CD8-positive, alpha-beta memory T cell (primary cell): ENCODE measurements at places on chromosomes 12 and 14.
A peak's percentile ranks its signal among the peaks of the same experiment; 100 is the strongest.

DNA sequence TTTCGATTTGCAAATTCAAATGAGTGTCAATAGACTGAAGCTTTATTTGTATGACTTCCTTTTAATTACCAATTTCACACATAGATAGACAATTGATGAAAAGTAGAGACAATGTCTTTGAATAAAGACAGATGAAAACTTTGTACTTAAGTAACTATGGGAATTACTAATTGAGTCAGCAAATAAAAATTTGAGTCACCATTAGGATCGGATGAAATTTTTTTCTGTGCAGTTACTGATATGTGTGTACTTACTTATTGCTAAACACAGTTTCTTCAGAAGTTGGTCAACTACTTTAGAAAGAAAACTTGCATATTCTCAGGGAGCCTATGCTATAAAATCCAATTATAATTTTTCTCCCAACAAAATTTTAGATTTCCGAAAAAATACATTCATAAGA lies 224.9 kb upstream of the SLC16A7 start:
- no peak for DNase-seq
- no peaks in the 10 kb centered on the region for H3K36me3 ChIP-seq
- H3K27ac ChIP-seq, result no peak overlapping the region
- no peaks in the 10 kb centered on the region for H3K4me1 ChIP-seq
- no peaks in the 10 kb centered on the region for H3K27me3 ChIP-seq
- H3K4me3 ChIP-seq, result no peak overlapping the region

DNA sequence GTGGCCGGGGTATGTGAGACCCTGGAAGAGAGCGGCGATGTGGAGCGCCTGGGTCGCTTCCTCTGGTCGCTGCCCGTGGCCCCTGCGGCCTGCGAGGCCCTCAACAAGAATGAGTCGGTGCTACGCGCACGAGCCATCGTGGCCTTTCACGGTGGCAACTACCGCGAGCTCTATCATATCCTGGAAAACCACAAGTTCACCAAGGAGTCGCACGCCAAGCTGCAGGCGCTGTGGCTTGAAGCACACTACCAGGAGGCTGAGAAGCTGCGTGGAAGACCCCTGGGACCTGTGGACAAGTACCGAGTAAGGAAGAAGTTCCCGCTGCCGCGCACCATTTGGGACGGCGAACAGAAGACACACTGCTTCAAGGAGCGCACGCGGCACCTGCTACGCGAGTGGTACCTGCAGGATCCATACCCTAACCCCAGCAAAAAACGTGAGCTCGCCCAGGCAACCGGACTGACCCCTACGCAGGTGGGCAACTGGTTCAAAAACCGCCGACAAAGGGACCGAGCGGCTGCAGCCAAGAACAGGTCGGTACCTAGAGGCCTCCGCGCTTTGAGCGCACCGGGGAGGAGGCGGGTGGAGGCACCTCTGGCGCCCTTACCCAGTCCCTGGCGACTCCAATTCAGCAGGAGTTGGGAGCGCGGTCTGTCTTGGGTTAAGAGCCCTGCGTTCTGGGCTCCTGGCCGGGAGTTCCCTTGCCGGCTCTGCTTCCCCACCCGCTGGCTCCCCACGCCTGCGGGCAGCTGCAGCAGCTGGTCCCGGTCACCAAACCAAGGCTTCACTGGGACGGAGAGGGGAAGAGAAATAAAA lies 700 bp downstream of the SIX6 start:
- no peak overlapping the region for H3K27ac ChIP-seq
- H3K4me1 ChIP-seq, result no peaks in the 10 kb centered on the region
- H3K27me3 ChIP-seq, result peaks cover 64% of the 10 kb centered on the region
- no peaks in the 10 kb centered on the region for H3K36me3 ChIP-seq
- DNase-seq, result no peak
- H3K4me3 ChIP-seq, result no peak overlapping the region

DNA sequence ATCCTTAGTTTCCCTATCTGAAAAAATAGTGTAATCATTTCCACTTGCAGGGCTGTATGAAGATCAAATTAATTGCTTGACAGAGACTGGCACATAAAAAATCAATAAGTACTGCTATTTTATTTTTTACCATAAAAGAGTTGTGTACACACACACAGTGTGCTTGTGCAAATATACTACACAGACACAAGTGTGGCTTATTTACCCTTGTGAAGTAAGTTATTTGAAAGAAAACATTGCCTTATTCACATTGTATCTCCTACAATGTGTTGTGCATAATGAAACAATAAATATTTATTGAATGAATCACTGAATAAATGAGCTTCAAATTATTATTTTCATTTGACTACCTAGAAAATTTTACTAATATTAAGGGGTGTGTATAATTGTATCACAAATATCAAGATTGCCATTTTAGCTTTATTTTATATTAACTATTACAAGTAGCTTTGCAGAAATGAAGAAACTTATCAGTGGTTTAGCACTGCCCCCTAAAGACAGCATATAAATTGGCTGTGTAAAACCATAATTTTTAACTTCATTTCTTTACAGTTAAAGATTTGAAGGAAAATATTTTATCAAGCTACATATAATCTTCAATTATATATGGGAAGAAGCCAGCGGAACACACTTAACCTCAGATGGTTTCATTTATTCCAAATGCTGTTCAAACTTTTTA lies 11.3 kb downstream of the GARIN6 start:
- no peak overlapping the region for H3K27ac ChIP-seq
- no peak overlapping the region for H3K4me3 ChIP-seq
- no peak for DNase-seq
- H3K36me3 ChIP-seq, result no peaks in the 10 kb centered on the region
- H3K4me1 ChIP-seq, result no peaks in the 10 kb centered on the region

- no peak overlapping the region for H3K27ac ChIP-seq
- no peaks in the 10 kb centered on the region for H3K36me3 ChIP-seq
- no peaks in the 10 kb centered on the region for H3K4me1 ChIP-seq
- no peaks in the 10 kb centered on the region for H3K27me3 ChIP-seq
- no peak overlapping the region for H3K4me3 ChIP-seq
- DNase-seq, result no peak
These were observed 276.6 kb downstream of the NRXN3 start for GRCh38 chr14:78446807-78447206.

DNA sequence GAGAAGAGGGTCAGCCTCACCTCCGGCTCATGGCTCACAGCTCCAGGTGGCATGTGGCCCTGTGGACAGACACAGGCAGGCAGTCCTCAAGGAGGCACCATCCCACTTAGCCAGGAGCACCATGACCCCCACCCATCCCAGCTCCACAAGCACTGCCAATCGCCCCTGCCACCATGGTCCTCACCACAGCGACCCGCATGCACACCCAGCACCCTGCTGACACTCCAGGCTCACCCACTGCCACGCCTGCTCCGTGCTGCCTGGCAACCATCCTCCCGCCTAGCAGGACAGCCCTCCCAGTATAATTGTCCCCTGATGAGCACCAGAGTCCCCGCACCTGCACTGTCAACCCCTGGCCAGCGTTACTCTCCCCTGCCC lies 50.9 kb downstream of the TRPV4 start:
- H3K27ac ChIP-seq, result no peak overlapping the region
- no peak overlapping the region for H3K4me3 ChIP-seq
- DNase-seq, result no peak
- H3K36me3 ChIP-seq, result no peaks in the 10 kb centered on the region

GRCh38 chr12:24252602-24253001 lies 303.1 kb upstream of the SOX5 start:
- no peak overlapping the region for H3K4me3 ChIP-seq
- H3K4me1 ChIP-seq, result no peaks in the 10 kb centered on the region
- no peaks in the 10 kb centered on the region for H3K27me3 ChIP-seq
- no peak overlapping the region for H3K27ac ChIP-seq
- H3K36me3 ChIP-seq, result no peaks in the 10 kb centered on the region

- H3K4me3 ChIP-seq, result no peak overlapping the region
- no peak overlapping the region for H3K27ac ChIP-seq
- peaks cover 62% of the 10 kb centered on the region for H3K36me3 ChIP-seq
- no peak for DNase-seq
These were observed 4.0 kb upstream of the AVIL start for GRCh38 chr12:57822392-57823130.

DNA sequence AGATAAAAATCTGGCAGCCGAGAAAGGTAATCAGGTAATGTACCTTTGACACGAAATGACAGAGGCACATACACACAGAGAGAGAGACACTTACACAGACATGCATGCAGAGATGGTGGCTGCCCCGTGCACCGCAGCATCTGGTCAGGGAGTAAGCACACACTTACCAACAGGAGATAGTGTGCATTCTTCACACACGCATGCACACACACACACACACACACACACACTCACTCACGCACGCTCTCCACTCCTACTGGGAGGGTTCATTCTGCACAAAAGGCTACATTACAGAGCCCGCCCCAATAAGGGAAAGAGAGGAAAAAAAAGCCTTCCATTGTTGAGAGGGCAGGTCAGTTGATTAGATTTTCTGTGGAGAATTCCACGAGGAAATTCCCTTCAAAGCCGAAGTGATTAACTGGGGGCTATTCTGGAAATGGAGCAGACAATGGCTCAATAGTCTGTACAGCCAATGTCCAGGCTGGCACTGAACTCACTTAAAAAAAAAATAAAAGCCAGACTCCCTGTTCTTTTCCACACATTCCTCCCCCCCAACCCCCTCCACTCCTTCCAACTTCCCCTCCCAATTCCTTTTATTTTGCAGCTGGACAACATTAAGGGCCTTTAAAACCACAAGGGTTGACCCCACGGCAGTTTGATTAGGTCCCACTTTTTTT lies 1.4 kb upstream of the SOX5 start:
- H3K27ac ChIP-seq, result no peak overlapping the region
- H3K4me3 ChIP-seq, result no peak overlapping the region
- no peak for DNase-seq
- H3K4me1 ChIP-seq, result no peaks in the 10 kb centered on the region

DNA sequence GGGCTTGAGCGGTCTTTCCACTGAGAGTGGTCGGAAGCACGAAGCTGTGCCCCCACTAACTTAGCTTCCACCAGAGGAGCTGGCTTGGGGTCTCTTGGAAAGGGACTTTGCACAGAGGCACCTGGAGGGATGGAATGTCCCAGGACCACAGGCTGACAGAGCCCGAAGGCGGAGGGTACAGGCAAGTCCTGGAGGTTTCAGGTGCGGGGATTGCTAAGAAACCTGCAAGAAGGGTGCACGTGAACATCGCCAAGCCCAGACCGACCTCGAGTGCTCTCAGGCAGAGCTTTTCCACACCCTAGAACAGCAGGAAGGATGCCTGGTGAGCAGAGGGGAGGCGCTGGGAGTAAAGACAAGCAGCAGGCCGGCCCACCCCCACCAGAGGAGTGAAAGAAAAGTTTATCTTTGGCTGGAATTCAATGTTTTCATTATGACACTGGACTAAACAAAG lies 61.6 kb downstream of the SERPINA3 start:
- no peak overlapping the region for H3K27ac ChIP-seq
- no peak for DNase-seq
- no peaks in the 10 kb centered on the region for H3K36me3 ChIP-seq
- H3K4me3 ChIP-seq, result no peak overlapping the region

DNA sequence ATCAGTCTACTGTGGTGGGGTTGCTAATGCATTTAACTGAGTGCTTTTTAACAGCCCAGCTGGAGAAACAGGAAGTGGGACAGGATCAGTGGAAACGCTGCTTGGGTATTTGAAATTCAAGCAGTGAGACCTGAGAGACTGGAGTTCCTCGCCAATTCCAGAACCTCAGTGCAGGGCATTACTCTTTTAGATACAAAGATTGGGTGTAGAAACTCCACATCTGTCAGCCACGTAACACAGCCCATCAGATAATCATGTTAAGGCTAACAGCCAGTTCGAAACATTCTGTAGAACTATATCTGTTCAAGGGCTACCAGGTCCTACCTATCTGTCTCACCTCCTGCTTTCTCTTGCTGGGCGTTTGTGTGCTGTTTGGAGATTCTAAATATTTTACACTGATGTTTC lies 45.5 kb downstream of the RAD52 start:
- H3K4me3 ChIP-seq, result no peak overlapping the region
- no peaks in the 10 kb centered on the region for H3K27me3 ChIP-seq
- peaks cover 12% of the 10 kb centered on the region for H3K4me1 ChIP-seq
- no peak overlapping the region for H3K27ac ChIP-seq
- H3K36me3 ChIP-seq, result peaks cover 88% of the 10 kb centered on the region

- no peaks in the 10 kb centered on the region for H3K27me3 ChIP-seq
- no peaks in the 10 kb centered on the region for H3K36me3 ChIP-seq
- H3K4me3 ChIP-seq, result no peak overlapping the region
These were observed 326.7 kb downstream of the ADGRD1 start for GRCh38 chr12:131280426-131280825.

- H3K27ac ChIP-seq, result no peak overlapping the region
- DNase-seq, result peak; percentile 36
- peaks cover 22% of the 10 kb centered on the region for H3K4me1 ChIP-seq
- no peaks in the 10 kb centered on the region for H3K27me3 ChIP-seq
- H3K36me3 ChIP-seq, result peaks cover 46% of the 10 kb centered on the region
These were observed 648 bp downstream of the ERP27 start for GRCh38 chr12:14937689-14938088.

DNA sequence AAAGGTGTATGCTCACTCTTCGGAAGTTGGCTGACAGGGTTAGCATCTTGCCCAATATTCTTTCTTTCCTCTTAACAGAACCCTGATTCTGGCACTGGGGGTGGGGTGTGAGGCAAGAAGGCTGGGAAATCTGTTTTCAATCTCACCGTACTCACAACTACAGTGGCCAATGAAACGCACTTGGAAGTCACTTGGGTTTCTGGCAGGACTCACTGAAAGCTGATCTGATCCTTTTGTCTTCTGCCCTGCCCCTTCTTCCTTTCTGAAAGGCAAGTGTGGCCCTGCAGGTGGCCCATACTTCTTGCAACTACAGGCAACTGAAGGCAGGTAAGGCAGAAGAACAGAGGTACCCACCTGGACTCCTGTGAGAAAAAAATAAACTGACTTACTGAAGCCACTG lies 106.9 kb downstream of the STXBP6 start:
- no peak overlapping the region for H3K27ac ChIP-seq
- no peak for DNase-seq
- no peaks in the 10 kb centered on the region for H3K36me3 ChIP-seq

GRCh38 chr14:39581474-39581873 lies 149.2 kb upstream of the FBXO33 start:
- DNase-seq, result no peak
- H3K36me3 ChIP-seq, result no peaks in the 10 kb centered on the region
- no peak overlapping the region for H3K4me3 ChIP-seq
- no peaks in the 10 kb centered on the region for H3K4me1 ChIP-seq
- H3K27me3 ChIP-seq, result no peaks in the 10 kb centered on the region

GRCh38 chr12:94174576-94174975 lies 26.2 kb downstream of the PLXNC1 start:
- H3K27me3 ChIP-seq, result no peaks in the 10 kb centered on the region
- no peaks in the 10 kb centered on the region for H3K36me3 ChIP-seq
- H3K27ac ChIP-seq, result no peak overlapping the region
